ENCODE measurements at places on chromosomes 1 and 21.

DNA sequence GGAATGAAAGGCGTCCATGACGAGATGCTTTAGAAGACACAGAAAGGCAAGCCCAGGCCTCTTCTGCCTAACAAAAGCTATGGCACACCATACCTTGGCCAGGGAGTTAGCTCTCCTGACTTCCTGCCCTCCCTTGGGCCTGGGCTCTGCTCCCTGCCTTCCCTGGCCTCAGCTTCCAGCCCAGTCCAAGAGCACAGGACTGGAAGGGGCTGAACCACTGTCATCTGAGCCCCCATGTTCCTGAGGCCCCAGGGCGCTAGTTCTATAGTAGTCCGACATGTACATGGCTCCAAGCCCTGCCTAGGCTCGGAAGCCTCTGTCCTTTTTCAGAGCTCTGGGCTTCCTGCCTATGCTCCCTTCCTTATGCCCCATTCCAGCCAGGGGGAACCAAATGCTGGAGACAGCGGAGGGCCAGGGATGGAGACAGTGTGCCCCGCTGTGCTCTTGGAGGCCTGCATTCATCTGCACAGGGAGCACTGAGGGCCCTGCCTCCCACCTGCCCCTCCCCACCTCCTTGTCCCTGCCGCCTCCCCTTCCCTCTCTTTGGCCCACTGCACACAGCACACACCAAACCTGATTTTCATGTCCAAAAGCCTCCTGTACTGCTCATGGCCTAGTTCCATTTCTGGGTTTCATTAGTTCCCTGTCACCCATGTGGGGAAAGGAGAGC is 240.1 kb downstream of the RHOU start:
- DNase-seq: no peak

GRCh38 chr1:21906173-21907078 is 30.7 kb downstream of the HSPG2 start:
- no peak for DNase-seq

DNA sequence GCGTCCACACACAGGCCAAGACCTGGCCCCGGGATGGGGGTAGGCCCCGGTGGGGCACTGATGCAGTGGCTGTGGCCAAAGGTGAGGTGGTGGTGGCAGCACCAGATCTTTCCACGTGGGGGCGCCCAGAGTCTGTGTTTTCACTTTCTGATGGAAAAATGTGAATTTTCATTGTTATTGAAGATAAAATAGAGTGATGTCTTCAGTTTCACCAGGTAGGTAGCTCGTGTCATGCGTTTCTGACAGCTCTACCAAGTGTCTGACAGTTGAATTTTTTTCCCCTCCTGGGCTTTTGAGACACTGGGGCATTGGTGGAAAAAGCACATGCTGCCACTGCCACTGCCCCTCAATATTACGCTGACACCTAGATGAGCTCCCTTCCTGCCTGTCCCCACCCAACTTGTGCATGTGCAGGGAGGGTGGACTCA is 40.0 kb upstream of the MAGOH start:
- DNase-seq: peak; percentile 29

DNA sequence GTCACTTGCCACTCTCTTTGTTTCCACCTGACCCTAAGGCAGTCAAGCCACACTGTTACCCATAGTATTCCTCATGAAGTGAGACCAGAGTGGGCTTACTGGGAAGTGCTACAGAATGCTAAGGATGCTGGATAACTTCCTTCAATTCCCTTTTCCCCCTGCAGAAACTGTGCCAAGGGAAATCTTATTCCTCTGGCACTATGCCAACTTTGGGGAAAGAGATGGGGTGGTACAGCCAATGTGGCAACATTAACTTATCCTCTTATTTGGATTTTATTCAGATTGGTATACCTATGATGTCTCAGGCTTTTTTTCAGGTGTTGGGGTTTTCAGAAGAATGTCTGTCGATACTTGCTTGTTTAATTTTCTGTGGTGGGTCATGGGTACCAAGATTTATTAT is 599.4 kb upstream of the PBX1 start:
- DNase-seq: no peak

GRCh38 chr21:38769191-38769780 is 36.4 kb upstream of the ETS2 start:
- DNase-seq: no peak

- DNase-seq: no peak
Observed at GRCh38 chr1:30028939-30029338, 694.4 kb downstream of the MATN1 start.

- DNase-seq: no peak
Observed at GRCh38 chr1:32984455-32985171, 20.0 kb upstream of the RNF19B start.

GRCh38 chr1:15957221-15958095 is 18.4 kb downstream of the ZBTB17 start:
- no peak for DNase-seq

DNA sequence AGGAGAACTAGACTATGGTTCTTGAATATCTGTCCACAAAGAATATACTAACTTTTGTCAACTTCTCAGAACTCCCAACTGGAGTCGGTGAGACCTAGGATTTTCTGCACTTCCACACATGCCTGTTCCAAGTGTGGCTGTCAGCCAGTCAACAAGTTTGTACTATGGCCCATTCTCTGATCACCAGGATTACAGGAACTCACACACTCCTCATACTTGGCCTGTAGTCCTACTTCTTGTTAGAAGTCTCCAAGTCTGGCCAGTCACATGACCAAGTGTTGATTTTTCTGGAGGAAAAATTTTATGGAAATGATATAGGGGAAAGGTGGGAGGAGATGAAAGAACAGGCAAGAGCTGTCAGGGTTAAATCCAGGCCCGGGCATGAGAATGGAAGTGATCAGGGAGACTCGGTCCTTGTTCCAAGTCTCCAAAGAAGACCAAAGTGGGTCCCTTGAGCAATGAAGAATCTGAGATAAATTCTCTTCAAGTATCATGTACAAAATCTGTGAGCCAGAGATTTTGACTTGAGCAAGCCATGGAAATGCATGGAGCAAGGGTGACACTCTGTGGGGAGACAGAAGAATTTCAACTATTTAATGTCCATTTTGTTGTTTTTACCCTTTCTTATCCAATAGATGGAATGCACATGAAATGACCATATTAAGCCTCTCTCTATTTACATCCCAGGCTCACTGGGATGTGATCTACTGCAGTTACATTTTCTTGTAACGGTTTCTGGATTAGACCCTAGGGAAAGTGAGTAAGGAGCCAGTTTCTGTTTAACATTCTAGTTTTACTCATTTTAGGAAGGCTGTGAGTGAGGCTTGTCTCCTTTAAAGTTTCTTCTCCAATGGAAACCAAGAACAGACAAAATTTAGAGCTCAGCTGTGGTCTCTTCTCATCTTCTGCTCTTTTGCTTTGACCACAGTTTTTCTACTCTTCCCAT is 320.9 kb downstream of the ASTN1 start:
- peak; percentile 36 for DNase-seq

DNA sequence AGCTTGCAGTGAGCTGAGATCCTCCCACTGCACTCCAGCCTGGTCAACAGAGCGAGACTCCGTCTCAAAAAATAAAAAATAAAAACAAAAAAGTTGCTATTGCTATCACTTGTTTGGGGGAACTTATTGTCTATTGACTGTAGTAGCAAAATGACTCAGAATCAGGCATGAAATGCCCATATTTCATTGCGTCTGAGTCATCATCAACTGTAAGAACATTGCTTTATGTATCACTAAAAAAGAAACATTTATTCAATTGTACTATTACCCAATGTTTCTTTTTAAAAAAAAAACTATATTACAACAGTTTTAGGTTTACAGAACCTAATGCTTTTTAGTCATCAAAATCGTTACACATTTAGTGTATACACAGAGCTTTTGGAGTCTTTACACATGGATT is 91.0 kb upstream of the FMN2 start:
- DNase-seq: no peak

DNA sequence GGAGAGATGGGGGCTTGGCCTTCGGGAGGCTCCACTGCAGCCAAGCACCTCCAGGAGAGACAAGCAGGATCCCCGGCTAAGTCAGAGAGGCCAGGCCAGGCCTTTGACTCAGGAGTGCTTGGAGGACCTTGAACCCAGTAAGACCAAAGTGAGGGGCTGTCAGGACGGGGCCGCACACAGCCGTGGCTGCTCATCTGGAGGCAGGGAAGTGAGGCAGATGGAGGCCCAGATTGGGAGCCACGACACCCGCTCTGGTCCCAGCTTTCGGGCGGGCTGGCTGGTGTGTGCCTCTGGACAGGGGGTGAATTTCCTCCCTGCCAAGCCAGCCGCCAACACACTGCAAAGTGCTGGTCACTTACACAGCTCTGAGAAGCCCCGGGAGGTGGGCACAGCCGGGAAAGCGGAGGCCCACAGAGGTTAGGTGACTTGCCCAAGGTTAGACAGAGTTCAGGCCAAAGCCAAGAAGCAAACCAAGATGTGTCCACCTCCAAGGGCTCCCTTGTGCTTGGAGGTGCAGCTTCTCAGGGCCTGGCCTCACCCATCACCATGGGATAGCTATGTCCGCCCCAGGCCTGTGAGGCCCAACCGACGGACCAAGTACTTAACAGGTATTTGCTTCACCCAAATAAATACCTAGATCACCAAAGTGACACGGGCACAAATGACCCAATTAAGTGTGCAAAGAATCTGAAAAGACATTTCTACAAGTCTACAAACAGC is 58.3 kb downstream of the CHD5 start:
- no peak for DNase-seq

DNA sequence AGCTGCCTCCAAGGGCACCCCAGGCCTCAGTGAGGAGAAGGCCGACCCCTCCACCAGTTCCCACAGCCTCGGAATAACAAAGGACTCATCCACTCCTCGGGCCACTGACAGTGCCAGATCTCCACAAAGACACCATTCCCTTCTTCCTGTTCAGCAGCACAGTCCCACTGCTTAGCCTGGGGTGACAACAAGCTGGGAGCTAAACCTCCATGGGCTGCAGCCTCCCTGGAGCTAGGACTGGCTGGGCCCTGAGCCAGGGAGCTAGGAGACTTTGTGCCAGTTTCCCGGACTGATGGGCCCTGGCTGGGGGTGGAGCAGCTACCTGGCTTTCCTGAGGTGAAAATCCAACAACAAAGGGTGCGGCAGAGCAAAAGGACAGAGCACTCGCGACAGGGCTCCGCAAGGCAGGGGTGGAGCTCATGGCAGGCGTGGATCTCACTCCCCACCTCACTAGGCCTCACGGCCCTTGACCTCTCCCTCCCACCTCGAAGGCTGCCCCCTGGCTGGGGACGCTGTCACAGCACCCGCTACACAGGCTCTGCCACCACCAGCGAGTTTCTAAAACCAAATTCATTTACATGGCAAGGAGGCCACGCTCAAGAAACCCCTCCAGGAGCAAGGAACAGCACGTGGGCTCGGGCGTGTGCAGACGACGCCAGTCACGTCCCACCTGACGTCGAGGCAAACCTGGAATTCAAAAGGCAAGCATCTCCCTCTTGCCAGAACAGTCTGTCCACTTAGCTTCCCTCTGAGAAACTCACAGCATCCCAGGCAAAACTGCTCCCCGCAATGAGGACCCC is 13.8 kb downstream of the SLC35E2B start:
- no peak for DNase-seq

DNA sequence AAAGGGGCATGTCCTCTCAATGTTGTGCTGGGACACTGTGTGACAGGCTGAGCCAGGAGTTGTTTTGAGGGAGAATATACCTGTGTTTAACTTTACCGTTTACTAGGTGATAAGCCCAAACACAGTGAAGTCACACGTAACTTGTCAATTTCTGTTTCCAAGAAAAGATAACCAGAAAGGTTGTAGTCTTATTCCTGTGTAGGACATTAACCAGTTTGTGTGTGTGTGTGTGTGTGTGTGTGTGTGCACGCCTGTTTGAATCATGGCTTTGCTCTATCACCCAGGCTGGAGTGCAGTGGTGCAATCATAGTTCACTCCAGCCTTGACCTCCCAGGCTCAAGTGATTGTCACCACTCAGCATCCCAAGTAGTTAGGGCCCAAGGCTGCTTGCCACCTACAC is 83.6 kb downstream of the MRPS6 start:
- DNase-seq: no peak

- DNase-seq: no peak
Observed at GRCh38 chr1:180112984-180113647, 41.6 kb upstream of the QSOX1 start.

GRCh38 chr1:92619466-92620189 is 132.9 kb upstream of the GFI1 start:
- DNase-seq: no peak

GRCh38 chr21:34987501-34988072 is 61.5 kb downstream of the RUNX1 start:
- DNase-seq: no peak

- no peak for DNase-seq
Observed at GRCh38 chr21:36200081-36200561, 43.5 kb downstream of the DOP1B start.

DNA sequence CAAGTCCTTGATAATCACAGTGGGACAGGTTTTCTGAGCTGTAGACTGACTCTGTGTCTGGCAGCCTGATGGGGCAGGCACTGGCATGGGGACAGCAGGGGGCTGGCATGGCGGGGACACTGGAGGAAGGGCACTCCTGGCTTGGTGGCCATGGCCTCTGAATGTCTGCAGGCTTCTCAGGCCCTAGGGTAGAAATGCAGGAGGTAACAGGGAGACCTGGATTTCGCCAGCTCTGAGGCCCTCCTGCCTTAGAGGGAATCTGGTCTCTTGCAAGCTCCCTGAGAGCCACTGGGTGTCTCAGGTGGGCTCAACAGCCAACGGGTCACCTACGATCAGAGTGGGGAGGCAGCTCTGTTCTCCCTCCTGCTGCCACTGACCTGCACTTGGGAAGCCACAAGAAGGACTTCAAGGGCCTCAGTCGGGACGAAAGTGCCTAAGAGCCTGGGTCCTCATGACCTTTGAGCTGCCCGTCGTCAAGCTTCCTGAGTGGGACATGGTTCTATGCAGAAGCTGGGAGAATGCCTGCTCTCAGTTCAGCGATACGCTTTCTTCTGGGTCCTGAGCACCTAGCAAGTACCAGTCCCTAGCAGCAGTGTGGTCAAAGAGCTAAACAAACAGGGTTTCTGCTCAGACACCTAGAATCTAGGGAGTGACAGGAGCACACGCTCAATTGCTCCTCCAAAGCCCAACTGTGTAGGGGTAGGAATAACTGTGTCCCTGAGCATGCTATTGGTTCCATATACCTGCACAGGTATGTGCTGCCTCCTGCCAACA is 569.0 kb downstream of the PTPRU start:
- DNase-seq: no peak

GRCh38 chr21:42704861-42705260 is 51.4 kb downstream of the PDE9A start:
- DNase-seq: no peak

GRCh38 chr1:239098400-239099037 is 287.8 kb upstream of the CHRM3 start:
- DNase-seq: no peak

- DNase-seq: no peak
Observed at GRCh38 chr21:42135386-42136052, 64.4 kb downstream of the UMODL1 start.

GRCh38 chr1:8077602-8078001 is 51.5 kb upstream of the ERRFI1 start:
- DNase-seq: no peak

GRCh38 chr1:2029561-2029960 is 10.4 kb downstream of the GABRD start:
- DNase-seq: no peak

- DNase-seq: no peak
Observed at GRCh38 chr21:42150474-42151085, 68.4 kb upstream of the ABCG1 start.

- DNase-seq: no peak
Observed at GRCh38 chr1:28578696-28579218, 13.3 kb upstream of the RAB42 start.

GRCh38 chr1:73162564-73162963 is 880.2 kb upstream of the NEGR1 start:
- no peak for DNase-seq

Data from NCI-H460 (cell line).